CD4-positive, alpha-beta memory T cell (primary cell): ENCODE measurements at places on chromosomes 3 and 15. TPM values are rescaled to one million over a fixed set of nuclear protein-coding genes. Genes with fewer than 3 reads are reported as not detected.

Gene ABI3BP
- not detected for total RNA-seq

Gene C2CD4A
- total RNA-seq = not detected

Gene ZBBX
- total RNA-seq = not detected

Gene ITGB5
- 5.4 TPM for total RNA-seq

Gene GP5
- total RNA-seq = 4.2 TPM

Gene ZBED2
- 0.19 TPM for total RNA-seq

Gene IL17RE
- 1.5 TPM for total RNA-seq

Gene TUSC7
- total RNA-seq = not detected

Gene CCDC39
- not detected for total RNA-seq

Gene GOLGA6L10
- 3.0 TPM for total RNA-seq

Gene ANO10
- 9.9 TPM for total RNA-seq
